ENCODE measurements at places on chromosomes 7 and 10.

GRCh38 chr10:115706488-115707076 lies 566.4 kb downstream of the GFRA1 start:
- DNase-seq, result no peak

- DNase-seq, result peak; percentile 15
Measured at GRCh38 chr10:97321032-97321803, 2.1 kb downstream of the FRAT1 start.

- no peak for DNase-seq
Measured at GRCh38 chr7:107506674-107507339, 37.0 kb downstream of the GPR22 start.

DNA sequence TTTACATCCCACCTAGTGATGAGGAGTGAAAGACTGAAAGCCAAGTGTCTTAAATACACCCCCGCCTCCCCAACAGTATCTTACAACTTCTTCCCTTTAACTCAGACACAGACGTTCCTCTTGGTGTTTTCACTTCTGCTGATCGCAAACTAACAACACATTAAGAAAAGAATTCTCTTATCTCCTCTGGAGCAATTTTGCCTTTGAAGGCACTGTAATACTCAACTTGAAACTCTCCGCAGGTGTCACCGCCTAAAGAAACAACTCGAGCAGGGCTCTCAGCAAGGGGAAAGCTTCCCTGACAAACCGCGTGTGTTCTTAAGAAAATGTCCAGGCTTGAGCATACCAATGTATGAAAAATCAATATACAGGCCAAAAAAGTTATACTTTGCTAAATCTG lies 452 bp downstream of the SEMA3C start:
- no peak for DNase-seq

- no peak for DNase-seq
Measured at GRCh38 chr7:94393246-94394108, 1.2 kb upstream of the COL1A2 start.

DNA sequence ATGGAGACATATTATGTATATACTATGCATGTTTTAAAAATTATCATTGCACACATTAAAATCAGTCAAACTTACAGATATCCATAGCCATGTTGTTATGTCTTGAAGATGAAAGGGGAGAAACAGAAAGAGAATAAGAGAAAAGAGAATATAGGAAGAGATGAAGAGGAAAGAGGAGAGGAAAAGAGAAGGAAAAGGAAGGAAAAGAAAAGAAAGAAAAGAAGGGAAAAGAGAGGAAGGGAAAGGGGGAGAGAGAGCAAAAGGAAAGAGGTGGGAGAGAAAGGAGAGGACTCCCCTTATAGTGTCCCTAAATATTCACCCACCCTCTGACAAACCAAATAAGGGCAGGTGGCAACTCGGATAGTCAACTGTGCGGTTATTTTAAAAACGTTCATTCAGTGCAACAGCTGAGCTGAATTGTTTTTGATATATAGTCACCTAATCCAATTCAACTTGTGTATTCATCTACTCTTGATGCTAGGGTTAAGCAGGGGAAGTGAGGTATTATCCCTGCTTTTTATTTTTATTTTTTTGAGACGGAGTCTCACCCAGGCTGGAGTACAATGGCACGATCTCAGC lies 14.6 kb downstream of the SVIL start:
- no peak for DNase-seq

- no peak for DNase-seq
Measured at GRCh38 chr7:105619590-105619989, 38.3 kb upstream of the EFCAB10 start.

DNA sequence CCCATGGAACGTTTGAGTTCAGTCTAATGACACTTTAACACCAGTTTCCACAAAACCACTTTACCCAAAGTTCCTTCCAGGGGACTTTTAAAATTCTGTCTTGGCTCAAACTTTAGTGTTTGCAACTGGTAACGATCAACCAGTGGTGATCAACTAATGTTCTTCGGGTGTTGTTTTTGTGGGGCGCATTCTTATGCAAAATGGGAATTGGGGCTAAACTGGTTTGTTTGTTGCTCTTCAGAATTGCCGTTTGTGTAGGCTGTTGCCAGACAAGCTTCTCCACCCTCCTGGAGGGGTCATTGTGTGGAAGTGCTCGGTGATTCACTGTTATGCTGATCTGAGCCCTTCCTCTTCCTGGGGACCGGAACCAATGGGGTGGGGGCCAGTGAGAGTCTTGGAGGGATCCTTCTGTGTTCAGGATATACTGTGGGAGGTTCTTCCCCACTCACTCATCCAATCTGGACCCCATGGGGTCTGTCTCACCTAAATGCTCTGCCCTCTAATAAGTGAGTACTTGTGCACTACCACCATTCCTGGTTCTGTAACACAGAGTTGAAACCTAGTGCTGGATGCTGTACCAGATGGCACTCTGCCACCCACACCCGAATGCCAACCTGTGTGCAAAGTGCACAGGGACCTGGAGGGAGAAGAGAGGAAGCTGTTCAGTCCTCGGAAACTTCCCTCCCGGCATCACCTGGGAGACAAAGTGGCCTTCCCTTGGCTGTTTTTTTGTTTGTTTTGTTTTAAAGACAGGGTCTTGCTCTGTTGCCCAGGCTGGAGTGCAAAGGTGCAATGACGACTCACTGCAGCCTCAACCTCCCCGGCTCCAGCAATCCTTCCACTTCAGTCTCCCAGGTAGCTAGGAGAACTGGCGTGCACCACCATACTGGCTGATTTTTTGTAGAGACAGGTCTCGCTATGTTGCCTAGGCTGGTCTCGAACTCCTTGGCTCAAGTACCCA lies 2.1 kb downstream of the NFE2L3 start:
- DNase-seq, result peak; percentile 13

GRCh38 chr10:57395923-57396322 lies 871.8 kb downstream of the IPMK start:
- DNase-seq, result no peak

- no peak for DNase-seq
Measured at GRCh38 chr10:24849051-24849450, 103.4 kb downstream of the PRTFDC1 start.

DNA sequence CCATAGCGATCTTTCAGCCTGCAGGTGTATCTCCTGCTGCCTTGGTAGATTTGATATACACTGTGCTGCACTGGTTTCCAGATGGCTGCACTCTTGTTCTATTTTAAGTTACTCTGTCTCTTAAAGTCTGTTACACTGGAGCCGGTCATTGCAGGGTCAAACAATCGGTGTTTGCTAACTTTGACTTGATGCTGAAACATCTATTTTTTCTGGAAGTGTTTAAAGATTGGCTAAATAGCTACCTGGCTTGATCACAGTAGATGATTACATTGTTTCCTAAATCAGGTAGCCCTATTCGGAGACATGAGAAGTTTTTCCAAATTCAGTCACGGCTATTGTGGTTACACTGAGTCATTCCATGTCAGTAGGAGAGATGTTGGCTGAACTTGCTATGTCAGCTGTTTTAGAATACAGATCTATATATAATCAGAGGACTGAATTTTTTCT lies 574.8 kb downstream of the ETV1 start:
- DNase-seq, result no peak

DNA sequence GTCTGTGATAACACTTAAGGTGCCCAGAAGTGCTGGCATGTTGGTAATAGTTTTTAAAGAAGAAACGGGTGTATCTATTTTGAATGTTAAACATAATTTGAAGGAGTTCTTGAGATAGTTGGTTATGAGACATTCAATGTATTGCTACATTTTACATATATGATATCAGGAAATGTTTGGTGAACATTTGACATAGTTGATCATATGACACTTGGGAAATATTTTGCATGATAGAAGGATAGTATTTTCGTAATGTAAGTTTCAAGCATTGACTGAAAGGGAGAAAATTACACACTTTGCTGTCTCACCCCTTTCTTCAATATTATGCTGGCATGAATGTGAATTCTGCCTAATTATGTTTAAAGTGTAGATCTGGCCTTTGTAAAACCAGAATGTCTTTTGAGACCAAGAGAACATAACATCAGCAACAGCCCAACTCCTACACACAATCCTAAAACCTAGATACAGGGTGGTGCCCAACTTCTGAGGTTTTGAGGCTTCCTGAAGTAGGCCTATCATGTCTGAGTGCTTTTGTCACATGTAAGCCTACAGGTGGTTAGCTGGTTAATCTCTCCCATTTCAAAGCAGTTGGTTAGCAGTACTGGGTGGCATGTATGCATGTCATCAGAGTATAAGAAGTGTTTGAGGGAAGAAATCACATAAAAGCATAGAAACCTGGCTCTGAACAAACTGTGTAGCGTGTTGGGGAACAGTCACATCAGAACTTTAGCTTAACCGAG lies 2.1 kb downstream of the ADD3 start:
- DNase-seq, result peak; percentile 32

- no peak for DNase-seq
Measured at GRCh38 chr7:134941185-134941900, 45.0 kb upstream of the AGBL3 start.

DNA sequence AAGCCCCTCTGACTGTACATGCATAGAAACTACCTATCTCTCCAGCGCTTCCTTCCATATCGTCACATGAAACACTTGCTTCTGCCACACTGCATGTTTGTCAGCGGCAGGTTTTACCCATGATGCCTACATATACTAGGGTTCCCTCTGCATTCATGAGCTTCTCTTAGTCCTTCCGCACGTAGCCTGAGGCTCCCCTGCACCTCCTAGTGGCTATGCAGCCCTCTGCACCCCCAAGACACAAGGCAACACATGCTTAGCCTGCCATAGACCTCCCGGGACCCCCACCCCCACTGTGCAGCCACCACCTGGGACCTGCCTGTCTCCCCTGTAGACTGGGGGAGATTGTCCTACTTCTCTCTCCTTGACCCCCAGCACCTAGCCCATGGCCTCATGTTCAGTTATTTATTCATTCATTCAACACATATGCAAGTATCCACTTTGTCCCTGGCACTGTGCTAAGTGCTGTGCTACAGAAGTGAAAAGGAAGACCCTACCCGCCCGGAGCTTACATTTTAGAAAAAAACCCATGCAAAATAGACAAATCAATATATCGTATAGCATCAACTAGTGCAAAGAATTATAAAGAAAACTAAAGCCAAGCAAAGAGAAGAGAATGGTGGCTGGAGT lies 23.5 kb downstream of the TMEM273 start:
- peak; percentile 19 for DNase-seq

DNA sequence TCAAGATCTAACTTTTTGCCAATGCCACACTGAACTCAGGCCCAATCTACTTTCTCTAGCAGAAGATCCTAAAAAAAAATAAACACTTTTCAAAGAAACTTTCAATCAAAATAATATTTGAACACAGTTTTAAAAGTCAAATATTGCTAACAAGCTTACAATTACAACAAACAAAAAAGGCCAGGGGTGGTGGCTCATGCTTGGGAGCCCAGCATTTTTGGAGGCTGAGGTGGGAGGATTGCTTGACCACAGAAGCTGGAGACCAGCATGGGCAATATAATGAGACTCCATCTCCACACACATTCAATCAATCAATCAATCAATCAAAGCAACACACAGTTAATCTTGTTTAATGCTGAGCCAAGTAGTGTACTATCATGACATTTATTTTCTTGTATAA lies 149.2 kb downstream of the CYP26A1 start:
- DNase-seq, result no peak

DNA sequence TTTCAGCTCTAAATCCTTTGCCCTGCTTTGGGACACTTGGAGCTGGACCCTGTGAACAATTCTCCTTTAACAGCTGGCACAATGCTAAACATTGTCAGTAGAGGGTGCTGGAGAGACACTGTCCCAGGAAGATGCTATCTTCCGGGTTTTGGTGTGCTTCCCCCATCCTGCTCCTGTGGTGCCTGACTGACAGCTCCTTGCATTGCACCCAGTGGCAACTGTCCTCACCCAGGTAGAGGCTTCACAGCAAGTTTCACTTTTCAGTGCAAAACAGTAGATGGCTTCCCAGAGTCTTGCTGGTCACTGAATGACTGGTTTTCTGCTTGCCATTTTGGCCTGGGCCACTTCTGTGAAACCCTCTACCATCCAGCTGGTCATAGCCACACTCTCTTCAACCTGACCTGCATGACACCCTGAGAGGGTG lies 77.3 kb downstream of the CDC14C start:
- DNase-seq, result no peak

- DNase-seq, result no peak
Measured at GRCh38 chr7:110762546-110763225, 328.2 kb upstream of the LRRN3 start.

DNA sequence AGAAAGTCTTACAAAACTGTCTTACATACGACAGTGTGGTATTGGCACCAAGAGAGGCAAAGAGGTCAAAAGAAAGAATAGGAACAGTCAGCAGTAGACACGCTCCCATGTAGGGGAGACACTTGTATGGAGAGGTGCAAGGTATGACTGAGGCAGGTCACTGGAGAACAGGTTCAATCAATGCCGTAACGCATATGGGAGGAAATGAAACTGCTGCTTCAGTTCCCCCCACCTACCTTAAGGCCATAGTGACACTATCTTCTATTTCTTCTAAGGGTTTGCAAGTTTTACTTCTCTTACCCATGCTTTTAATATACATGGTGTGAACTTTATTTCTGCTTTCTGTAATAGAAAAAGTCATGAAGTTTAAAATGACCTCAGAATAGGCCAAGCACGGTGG lies 5.5 kb upstream of the PITRM1 start:
- DNase-seq, result no peak

DNA sequence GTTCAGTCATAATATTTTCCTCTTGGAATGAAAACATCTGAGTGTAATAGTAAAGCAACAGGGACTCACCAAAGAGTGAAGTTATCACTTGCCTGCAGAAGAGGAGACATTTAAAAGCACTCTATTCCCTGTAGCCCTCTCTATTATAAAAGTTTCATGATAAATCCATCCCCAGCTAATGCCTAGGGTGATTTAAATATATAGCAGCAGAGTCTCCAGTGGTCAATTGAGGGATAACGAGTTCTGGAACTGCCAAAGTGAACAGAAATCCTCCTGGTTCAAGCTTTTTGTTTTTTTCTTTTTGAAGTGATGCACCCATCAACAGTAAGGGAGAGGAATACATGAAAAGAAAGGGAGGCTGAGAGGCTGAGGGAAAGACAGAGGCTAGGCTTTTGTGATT lies 87.3 kb downstream of the EVX1 start:
- no peak for DNase-seq

- no peak for DNase-seq
Measured at GRCh38 chr10:53161231-53161630, 388.6 kb upstream of the MBL2 start.

- no peak for DNase-seq
Measured at GRCh38 chr7:154566877-154567276, 436.0 kb downstream of the PAXIP1 start.

GRCh38 chr10:16384021-16384420 lies 52.8 kb upstream of the PTER start:
- DNase-seq, result no peak

Data from activated CD4-positive, alpha-beta T cell treated with anti-CD3 and anti-CD28 coated beads, Interleukin-2, amount 50 U/mL, for 1 hour (primary cell).